Neural crest cell (in vitro differentiated cells): ENCODE measurements at places on chromosomes 11 and 22. TPM values are rescaled to one million over a fixed set of nuclear protein-coding genes. Genes with fewer than 3 reads are reported as not detected.

DNA sequence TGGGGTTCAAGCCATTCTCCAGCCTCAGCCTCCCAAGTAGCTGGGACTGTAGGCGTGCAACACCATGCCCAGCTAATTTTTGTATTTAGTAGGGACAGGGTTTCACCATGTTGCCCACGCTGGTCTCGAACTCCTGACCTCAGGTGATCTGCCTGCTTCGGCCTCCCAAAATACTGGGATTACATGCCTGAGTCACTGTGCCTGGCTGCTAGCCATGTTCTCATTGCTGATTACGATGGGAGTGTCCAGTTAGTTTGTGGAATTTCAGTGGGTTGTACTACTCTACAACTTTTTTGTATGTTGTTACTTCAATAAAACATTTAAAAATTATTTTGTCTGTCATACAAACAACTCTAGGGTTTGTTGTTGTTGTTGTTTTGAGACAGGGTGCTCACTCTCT is 4.8 kb upstream of the VPS11 start:
- H3K4me3 ChIP-seq, result no peak overlapping the region
- H3K27ac ChIP-seq, result no peak overlapping the region
- H3K4me1 ChIP-seq, result peaks cover 25% of the 10 kb centered on the region
- H3K36me3 ChIP-seq, result no peaks in the 10 kb centered on the region

GRCh38 chr11:120336641-120337354 is 585 bp downstream of the ARHGEF12 start:
- peak; percentile 49 for DNase-seq
- H3K36me3 ChIP-seq, result no peaks in the 10 kb centered on the region
- peak overlapping the region; percentile 89 for H3K27ac ChIP-seq
- peaks cover 39% of the 10 kb centered on the region for H3K4me1 ChIP-seq
- H3K27me3 ChIP-seq, result no peaks in the 10 kb centered on the region

- H3K36me3 ChIP-seq, result no peaks in the 10 kb centered on the region
- H3K4me3 ChIP-seq, result no peak overlapping the region
- no peaks in the 10 kb centered on the region for H3K4me1 ChIP-seq
- no peak overlapping the region for H3K27ac ChIP-seq
- peaks cover 16% of the 10 kb centered on the region for H3K27me3 ChIP-seq
Observed at GRCh38 chr11:111101881-111102280, 143.6 kb upstream of the POU2AF2 start.

- H3K4me1 ChIP-seq, result peaks cover 18% of the 10 kb centered on the region
- no peak overlapping the region for H3K27ac ChIP-seq
- no peak for DNase-seq
Observed at GRCh38 chr11:128476729-128477128, 110.6 kb downstream of the ETS1 start.

The ENTHD1 gene
- not detected in 2 replicates for total RNA-seq

DNA sequence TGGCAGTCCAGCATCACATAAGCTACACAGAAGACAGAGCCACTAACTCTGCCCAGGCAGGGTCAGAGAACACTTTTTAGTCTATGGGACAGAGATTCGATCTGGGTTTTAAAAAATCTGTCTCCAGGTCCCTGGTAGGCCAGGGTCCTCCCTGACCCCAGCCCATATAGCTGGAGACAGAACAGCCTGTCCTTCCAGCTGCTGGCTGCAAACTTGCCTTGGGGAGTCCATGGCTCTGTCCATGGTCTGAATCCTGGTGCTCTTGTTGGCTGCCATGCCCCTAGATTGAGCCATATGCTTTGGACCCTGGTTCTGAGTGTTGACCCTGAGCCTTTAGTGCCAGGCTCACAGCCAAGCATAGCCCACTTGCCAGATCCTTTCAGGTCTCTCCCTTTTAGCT is 13.3 kb upstream of the LIPT2 start:
- H3K27ac ChIP-seq, result no peak overlapping the region
- peaks cover under 1% of the 10 kb centered on the region for H3K36me3 ChIP-seq
- H3K27me3 ChIP-seq, result no peaks in the 10 kb centered on the region

DNA sequence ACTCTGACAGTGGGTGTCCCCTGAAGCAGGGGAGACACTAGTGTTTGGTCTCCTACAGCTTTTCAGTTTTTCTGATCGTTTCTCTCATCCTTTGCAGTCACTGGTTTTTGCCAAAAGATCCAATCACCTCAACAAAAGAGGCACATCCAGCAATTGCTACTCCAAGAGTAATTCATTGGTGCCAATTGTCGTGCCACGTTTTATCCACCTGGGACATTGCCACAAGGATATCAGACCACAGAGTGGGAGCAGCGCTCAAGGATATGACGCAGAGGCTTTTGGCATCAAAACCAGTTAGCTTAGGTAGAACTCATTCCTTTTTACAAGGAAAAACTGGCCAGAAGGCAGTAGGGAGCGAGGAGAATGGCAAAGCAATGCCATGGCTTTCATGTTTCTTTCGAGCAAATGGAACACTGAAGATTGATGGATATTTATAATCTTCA is 40.9 kb upstream of the BLID start:
- no peak overlapping the region for H3K27ac ChIP-seq
- H3K4me3 ChIP-seq, result no peak overlapping the region
- no peaks in the 10 kb centered on the region for H3K27me3 ChIP-seq
- no peaks in the 10 kb centered on the region for H3K36me3 ChIP-seq
- DNase-seq, result no peak

The SLC22A12 gene
- total RNA-seq, result not detected in 2 replicates

The KRTAP5-9 gene
- not detected in 2 replicates for total RNA-seq

The NXPE4 gene
- total RNA-seq, result not detected in 2 replicates

DNA sequence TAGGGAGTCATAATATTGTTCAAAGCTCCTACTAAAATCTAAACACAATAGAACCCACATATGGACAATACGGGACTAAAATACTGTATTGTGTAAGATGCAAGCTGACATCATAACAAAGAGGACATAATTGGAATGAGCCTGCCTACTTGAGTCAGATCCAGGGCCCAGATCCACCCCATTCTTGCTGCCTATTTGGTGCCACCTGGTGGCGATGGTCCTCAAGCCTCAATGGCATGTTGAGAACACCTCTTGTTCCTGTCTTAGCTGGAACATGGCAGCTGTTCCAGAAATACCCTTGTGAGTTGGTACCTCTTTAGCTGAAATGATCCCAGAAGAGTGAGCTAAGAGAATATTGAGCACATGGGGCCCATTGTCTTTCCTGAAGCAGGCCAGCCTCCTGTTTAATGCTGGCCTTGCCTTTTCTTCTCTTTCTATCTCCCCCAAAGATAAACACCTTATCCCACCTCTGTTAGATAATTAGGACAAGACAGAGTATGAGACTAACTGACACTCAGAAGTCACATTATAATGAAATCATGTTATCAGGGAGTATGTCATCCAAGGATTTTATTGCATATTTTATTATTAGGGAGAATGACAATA is 680.9 kb upstream of the ANO5 start:
- H3K27me3 ChIP-seq, result peaks cover 2% of the 10 kb centered on the region
- H3K4me3 ChIP-seq, result no peak overlapping the region
- H3K36me3 ChIP-seq, result no peaks in the 10 kb centered on the region
- no peak overlapping the region for H3K27ac ChIP-seq

GRCh38 chr11:10580623-10581022 is 12.2 kb upstream of the LYVE1 start:
- DNase-seq, result no peak
- H3K27ac ChIP-seq, result no peak overlapping the region
- no peak overlapping the region for H3K4me3 ChIP-seq

The DCHS1 gene
- 37.5 and 40.4 TPM in 2 replicates for total RNA-seq

DNA sequence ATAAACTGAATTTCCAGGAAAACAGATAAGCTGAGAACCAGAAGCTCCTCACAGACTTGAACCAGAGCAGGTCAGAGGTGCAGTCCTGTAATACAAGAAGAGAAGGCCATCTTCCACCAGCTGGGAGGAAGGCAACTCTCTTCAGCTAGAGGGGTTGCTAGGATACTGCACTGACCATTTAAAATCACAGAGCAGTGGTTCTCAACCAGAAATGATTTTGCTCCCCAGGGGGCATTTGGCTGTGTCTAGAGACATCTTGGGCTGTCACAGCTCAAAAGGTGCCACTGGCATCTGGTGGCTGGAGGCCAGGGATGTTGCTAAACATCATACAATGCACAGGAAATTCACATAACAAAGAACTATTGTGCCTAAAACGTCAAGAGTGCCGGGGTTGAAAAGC is 17.2 kb downstream of the OPCML start:
- no peaks in the 10 kb centered on the region for H3K27me3 ChIP-seq
- H3K4me1 ChIP-seq, result peaks cover 59% of the 10 kb centered on the region

- peak overlapping the region; percentile 46 for H3K27ac ChIP-seq
- H3K4me1 ChIP-seq, result peaks cover 84% of the 10 kb centered on the region
- no peak for DNase-seq
- no peak overlapping the region for H3K4me3 ChIP-seq
Observed at GRCh38 chr11:133506551-133507094, 25.7 kb downstream of the OPCML start.

DNA sequence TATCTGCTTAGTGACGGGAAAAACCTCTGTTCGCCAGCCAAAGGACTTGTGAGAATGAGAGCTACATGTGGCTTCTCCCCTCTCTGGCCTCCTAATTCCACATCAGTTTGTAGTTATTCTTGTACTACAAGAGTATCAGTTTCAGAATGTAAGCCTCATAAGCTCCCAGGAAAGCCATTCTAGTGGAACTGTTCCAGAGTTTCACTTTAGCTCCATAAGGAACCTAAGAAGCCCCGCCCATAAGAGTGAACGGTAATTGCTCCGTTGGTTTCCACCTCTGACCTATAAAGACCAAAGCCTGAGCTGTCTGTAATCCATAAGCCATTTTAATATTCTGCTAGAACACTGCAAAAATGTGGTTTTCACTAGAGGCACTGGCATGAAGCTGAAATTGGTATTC is 53.0 kb downstream of the SIK3 start:
- no peaks in the 10 kb centered on the region for H3K27me3 ChIP-seq
- H3K36me3 ChIP-seq, result no peaks in the 10 kb centered on the region
- H3K4me3 ChIP-seq, result no peak overlapping the region
- H3K4me1 ChIP-seq, result peaks cover 17% of the 10 kb centered on the region

The ASCL2 gene
- total RNA-seq, result 0.16 TPM in 1 of 2 replicates, not detected in the other

- DNase-seq, result no peak
- H3K27me3 ChIP-seq, result peaks cover 89% of the 10 kb centered on the region
Observed at GRCh38 chr11:68843703-68844312, 2.1 kb upstream of the CPT1A start.

DNA sequence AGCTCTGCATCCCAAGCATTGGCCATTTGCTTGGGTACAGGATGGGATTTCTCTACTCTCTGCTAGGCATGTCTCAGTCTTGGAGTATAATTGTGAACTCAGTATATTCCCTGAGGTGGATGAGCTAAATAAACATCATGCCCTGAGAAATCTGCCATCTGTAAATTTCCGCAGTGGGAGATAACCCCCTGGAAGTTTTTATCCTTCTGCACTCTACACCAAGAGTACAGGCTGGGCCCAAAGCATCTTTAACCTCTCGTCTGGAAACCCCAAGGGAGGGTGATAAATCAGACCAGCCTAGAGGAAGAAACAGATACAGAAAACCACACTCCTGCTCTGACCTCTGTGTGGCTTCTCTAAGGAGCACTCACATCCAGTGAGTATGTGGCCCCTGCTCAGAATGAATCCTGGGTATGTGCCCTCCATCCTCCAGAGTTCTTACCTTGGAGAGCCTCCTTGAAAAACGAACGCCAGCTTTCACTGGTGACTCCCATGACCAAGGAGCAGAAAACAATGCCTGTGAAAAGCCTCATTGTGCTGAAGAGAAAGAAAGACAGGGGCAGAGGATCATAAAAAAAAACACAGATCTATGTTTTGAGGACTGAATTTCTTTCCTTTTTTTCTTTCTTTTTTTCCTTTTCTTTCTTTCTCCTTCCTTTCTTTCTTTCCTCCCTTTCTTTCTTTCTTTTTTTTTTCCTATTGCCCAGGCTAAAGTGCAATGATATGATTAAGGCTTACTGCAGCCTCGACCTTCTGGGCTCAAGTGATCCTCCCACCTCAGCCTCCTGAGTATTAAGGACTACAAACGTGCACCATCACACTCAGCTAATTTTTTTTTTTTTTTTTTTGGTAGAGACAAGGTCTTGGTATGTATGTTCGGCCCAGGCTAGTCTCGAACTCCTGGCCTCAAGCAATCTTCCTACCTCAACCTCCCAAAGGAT is 938 bp downstream of the SAA4 start:
- H3K27ac ChIP-seq, result no peak overlapping the region
- no peaks in the 10 kb centered on the region for H3K36me3 ChIP-seq
- no peak for DNase-seq
- peaks cover 2% of the 10 kb centered on the region for H3K27me3 ChIP-seq
- no peak overlapping the region for H3K4me3 ChIP-seq
- H3K4me1 ChIP-seq, result peaks cover 3% of the 10 kb centered on the region

- no peak overlapping the region for H3K27ac ChIP-seq
- H3K4me1 ChIP-seq, result no peaks in the 10 kb centered on the region
- H3K27me3 ChIP-seq, result peaks cover 8% of the 10 kb centered on the region
- H3K4me3 ChIP-seq, result no peak overlapping the region
- H3K36me3 ChIP-seq, result no peaks in the 10 kb centered on the region
Observed at GRCh38 chr11:41851743-41852142, 392.3 kb upstream of the LRRC4C start.

The ZNF280B gene
- total RNA-seq, result 7.3 and 8.6 TPM in 2 replicates

The GNAZ gene
- 25.2 and 25.5 TPM in 2 replicates for total RNA-seq

The EHF gene
- not detected in 2 replicates for total RNA-seq

- H3K4me1 ChIP-seq, result peaks cover 5% of the 10 kb centered on the region
- H3K36me3 ChIP-seq, result peaks cover 18% of the 10 kb centered on the region
- no peak overlapping the region for H3K27ac ChIP-seq
Observed at GRCh38 chr22:30953206-30953605, 15.4 kb downstream of the MORC2 start.

DNA sequence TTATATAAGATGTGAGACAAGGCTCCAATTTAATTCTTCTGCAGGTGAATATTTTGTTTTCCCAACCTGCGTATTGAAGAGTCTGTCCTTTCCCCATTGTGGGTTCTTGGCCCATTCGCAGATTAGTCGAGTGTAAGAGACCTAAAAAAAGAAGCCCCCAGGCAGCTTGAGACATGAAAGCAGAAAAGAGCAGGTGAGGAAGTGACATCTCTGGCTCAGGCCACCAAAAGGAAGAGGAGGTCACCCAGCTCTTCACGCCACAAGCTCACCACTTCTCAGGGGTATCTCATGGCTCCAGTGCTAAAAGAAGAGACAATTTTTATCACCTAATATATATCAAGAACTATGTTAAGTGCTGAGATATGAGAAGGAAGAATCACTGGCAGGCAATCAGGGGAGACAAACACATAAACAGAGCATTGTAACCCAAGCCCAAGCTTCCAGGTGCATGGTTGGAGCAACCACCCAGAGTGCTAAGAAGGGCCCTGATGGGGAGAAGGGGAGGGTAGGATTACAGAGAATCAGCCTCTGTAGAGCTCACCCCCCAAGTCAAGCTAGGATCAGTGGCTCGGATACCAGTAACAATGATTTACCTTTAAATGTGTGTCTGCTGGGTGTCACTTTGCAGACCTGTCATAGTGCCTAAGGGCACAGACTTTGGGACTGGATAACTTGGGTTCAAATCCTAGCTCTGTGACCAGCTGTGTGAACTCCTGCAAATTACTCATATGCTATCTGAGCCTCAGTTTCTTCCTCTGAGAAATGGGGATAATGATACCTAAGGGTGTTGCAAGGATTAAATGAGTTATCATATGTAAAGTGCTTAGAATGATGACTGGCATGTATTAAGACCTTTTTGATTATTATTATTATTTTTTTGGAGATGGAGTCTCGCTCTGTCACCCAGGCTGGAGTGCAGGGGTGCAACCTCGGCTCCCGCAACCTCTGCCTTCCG is 39.2 kb downstream of the MCHR1 start:
- no peak overlapping the region for H3K4me3 ChIP-seq
- H3K27me3 ChIP-seq, result peaks cover 48% of the 10 kb centered on the region

GRCh38 chr22:30212996-30213441 is 33.5 kb downstream of the LIF start:
- no peak for DNase-seq
- H3K4me1 ChIP-seq, result peaks cover 33% of the 10 kb centered on the region

- peak overlapping the region; percentile 2 for H3K4me3 ChIP-seq
- H3K36me3 ChIP-seq, result peaks cover 47% of the 10 kb centered on the region
- peaks cover 9% of the 10 kb centered on the region for H3K4me1 ChIP-seq
- no peak overlapping the region for H3K27ac ChIP-seq
- no peaks in the 10 kb centered on the region for H3K27me3 ChIP-seq
- peak; percentile 61 for DNase-seq
Observed at GRCh38 chr11:134139873-134140331, 71.0 kb downstream of the JAM3 start.
